ENCODE measurements at places on chromosomes 12 and 14. TPM values are rescaled to one million over a fixed set of nuclear protein-coding genes. Genes with fewer than 3 reads are reported as not detected.

Gene TAMALIN
- polyA plus RNA-seq = 2.5 TPM

Gene POTEM
- not detected for polyA plus RNA-seq

Gene NRXN3
- 113 TPM for polyA plus RNA-seq

Gene B3GNT4
- 3.0 TPM for polyA plus RNA-seq

Gene C12orf50
- polyA plus RNA-seq = not detected

Gene TFCP2
- 19.0 TPM for polyA plus RNA-seq

Gene FOXG1
- polyA plus RNA-seq = not detected

Gene RPL10L
- not detected for polyA plus RNA-seq

Gene TROAP
- not detected for polyA plus RNA-seq

Gene C12orf54
- polyA plus RNA-seq = not detected

Gene SDSL
- polyA plus RNA-seq = 4.2 TPM

Gene FGF6
- not detected for polyA plus RNA-seq

Gene NOXRED1
- 0.60 TPM for polyA plus RNA-seq

Gene TMPRSS12
- polyA plus RNA-seq = not detected

Gene ATXN3
- polyA plus RNA-seq = 23.8 TPM

Gene CLEC2D
- polyA plus RNA-seq = 4.9 TPM

Gene ADAMTS20
- not detected for polyA plus RNA-seq

Gene ARHGEF25
- polyA plus RNA-seq = not detected

Gene KRT77
- polyA plus RNA-seq = not detected

Gene RNASE4
- not detected for polyA plus RNA-seq

Gene SIX6
- polyA plus RNA-seq = not detected

Gene SH2B3
- polyA plus RNA-seq = 0.16 TPM

Gene TESPA1
- not detected for polyA plus RNA-seq

Gene C1R
- 8.0 TPM for polyA plus RNA-seq

Gene LRRC10
- not detected for polyA plus RNA-seq

Gene SLC6A13
- 6.5 TPM for polyA plus RNA-seq
